ENCODE measurements at places on chromosomes 4 and X. TPM values are rescaled to one million over a fixed set of nuclear protein-coding genes. Genes with fewer than 3 reads are reported as not detected.

DNA sequence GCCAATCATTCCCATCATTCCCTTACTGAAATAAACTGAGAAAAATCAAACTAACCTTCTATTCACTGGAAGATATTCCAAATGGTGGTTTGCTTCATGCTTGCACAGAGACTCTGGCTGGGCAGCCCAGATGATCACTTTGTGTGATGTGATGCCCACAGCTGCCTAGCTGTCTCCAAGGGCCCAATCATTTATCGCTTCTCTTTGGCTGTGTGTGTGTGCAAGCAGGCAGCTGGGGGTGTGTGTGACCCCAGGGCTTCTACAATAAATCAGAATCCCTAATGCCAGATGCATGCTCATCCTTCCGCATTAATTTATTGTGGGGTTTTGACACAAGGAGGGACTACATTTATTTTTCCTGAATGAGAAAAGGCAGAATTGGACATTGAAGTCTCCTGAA, 140.1 kb upstream of the NDP start:
- DNase-seq = no peak

MUC7 gene
- polyA plus RNA-seq = not detected

ATP2B3 gene
- not detected for polyA plus RNA-seq

GRCh38 chr4:24734511-24734910, 60.9 kb upstream of the SOD3 start:
- no peak for DNase-seq

GRCh38 chrX:45401923-45402322, 201.2 kb upstream of the DIPK2B start:
- no peak for DNase-seq

GRCh38 chr4:159003420-159004253, 99.2 kb upstream of the RAPGEF2 start:
- DNase-seq = no peak

DNA sequence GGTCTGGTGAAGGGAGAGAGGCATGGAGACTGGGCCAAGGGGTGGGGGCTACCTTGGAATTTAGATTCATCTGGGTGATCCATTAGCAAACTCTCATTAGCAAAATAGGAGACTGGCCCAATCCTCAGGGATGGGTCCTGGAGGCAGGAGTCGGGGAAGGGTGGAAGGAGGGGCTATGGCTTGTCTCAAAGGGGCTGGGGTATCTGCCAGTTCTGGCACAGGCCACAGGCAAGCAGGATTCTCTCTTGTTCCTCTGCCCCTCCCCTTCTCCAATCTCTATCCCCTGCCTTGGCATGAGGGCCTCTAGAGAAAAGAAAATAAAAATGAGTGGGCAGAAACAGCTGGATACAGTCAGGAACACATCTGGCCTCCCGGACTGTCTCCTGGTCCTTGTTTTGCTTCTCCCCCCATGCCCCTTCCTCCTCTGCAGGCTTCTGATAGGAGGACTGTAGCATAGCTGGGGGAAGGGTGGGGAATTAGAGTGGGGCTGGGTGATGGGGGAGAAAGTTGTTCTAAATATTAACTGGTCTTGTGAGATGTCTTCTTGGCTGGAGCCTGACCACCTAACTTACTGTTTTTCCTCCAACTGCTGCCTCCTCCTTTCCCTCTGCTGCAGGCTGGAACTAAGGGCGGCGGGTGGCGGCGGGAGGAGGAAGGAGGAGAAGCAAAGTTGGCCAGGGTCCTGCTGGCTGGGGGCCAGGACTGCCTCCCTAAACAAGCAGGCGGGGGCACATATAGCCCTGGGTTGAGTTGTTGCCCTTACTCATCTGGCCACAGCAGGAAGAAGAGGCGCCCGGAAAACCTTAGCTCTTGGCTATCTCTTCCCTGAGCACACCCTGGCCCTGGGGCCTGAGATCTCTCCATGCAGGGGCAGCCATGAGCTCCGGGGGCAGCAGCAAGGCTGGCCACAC, 53.3 kb upstream of the LAS1L start:
- DNase-seq = no peak

GAGE12H gene
- not detected for polyA plus RNA-seq

DNA sequence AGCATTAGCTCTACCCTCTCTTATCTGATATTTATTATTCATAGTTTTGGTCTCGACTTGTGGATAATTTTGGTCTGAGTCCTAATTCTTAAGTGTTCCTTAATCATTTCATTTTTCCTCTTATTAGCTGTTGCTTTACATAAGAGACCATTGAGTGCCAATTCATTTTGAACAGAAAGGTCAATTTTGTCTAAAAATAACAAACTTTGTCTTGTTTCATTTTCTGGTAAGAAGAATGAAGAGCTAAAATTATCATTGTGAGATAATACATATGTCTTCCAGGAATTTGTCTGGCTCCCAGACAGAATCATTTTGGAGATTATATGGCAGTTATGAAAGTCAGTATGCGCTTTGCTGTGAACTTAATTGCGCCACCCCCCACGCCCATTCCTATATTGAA, 1471.8 kb downstream of the PCDH7 start:
- no peak for DNase-seq

GRIA2 gene
- polyA plus RNA-seq = not detected

PNMA5 gene
- not detected for polyA plus RNA-seq

FABP2 gene
- polyA plus RNA-seq = not detected

- DNase-seq = no peak
Observed at GRCh38 chrX:112051576-112051975, 31.0 kb downstream of the TRPC5 start.

YY2 gene
- 0.48 TPM for polyA plus RNA-seq

DNA sequence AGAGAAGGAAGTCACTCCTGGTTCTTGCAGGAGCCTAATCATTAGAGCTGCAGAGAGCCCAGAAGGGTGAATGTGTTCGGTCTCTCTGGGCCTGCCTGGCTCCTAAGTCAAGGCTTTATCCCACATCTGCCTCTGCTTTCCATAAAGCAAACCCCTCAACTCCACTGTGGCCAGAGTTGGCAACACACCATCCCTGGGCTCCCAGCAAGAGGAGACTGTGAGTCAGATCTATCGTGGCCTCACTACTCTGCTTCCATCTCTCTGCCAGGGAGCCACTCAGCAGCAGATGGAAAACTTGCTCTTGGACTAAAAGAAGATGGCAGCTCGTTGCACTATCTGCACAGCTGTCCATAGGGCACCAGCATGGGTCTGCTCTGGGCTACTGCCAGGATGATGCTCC, 348.2 kb downstream of the FBXW7 start:
- DNase-seq = no peak

GRCh38 chr4:32207456-32207855, 1487.3 kb downstream of the PCDH7 start:
- no peak for DNase-seq

GYPB gene
- not detected for polyA plus RNA-seq

- no peak for DNase-seq
Observed at GRCh38 chr4:186953599-186954260, 230.1 kb upstream of the FAT1 start.

DNA sequence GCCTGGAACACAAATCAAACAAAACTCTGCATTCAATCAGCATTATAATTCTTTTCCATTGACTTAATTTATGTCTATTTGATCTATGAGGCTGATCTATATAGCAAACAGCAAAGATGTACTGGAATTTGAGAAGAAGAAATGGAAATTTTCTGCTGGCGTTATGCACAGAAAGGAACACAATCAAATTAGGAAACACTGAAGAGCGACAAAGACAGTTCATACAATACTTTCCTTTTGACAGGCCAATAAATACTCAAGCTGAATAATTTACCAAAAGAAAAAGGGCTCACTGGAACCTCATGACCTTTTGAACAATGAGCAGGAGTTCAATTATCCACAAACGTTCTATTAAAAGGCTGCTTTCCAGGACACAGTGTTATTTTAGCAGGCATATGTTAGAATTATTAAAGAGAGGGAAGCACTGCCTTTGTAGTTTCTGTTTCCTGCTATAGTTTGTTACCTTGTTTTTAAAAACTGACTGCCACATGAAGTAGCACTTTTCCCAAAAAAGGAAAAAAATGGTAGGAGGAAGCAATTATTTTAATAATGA, 8.1 kb downstream of the PDHA2 start:
- DNase-seq = no peak

DNA sequence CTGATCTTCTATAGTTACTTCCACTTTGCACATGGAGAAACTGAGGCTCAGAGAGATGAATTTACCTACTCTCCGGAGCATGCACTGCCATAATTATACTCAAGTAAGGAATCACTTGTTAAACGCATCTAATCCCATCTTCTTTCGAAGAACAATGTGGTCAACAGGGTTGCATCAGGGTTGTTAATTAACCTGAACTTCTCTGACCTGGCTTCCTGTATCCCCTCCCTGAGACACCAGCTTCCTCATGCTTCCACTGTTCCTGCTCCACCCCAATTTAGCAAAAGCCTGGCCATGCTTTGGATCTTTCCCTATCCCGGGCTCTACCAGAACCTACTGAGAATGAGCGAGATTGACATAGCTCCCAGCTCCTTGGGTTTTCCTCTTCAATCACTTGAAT, 136.7 kb downstream of the SMIM20 start:
- DNase-seq = no peak

P2RY4 gene
- not detected for polyA plus RNA-seq

KLHL4 gene
- 0.51 TPM for polyA plus RNA-seq

DNA sequence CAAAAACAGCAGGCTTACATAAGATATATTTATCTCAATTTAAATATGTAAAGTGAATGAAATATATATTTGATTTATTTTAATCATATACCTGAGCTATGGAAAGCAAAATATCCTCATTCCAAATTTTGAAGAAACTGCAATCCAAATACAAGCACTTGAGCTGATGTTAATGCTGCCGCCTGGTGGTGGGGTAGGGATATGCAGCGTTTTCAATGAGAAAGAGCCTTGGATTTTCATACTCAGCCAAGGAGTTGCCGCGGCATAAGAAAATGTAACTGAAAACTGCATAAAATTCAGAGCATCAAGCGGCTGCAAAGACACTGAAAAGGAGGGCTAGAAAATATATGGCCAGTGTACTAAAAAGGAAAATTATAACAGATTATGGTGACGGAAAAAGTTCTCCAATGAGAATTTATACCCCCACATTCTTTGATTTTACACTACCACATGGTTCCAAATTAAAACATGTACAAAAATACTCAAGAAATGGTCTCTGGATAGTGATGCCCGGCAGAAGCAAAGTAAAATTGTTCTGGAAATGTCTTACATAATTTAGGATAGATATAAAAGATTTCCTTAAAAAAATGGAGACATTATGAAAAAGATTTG, 660.3 kb upstream of the PITX2 start:
- DNase-seq = no peak

- DNase-seq = no peak
Observed at GRCh38 chr4:96186593-96186992, 346.7 kb downstream of the PDHA2 start.

DNA sequence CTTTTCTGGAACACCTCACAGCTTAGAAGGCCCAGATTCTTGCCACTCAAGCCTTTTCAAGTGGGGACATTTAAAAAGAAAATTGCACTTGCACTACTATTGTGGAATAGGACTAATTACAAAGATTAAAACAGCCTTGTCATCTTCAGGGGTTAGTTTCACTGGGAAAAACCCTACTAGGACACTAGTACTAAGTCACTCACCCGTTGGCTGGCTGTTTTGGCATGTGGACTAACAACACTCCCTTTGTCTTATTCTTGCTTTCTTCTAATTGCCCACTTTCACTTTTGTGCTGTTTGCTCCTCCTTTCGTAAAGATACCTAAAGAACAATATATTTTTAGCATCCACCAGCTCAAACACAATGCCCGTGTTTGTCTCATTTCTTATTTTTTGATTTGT, 200.9 kb upstream of the MID1 start:
- DNase-seq = no peak

- no peak for DNase-seq
Observed at GRCh38 chr4:6493658-6494304, 21.4 kb upstream of the PPP2R2C start.

DRD5 gene
- polyA plus RNA-seq = not detected

DNA sequence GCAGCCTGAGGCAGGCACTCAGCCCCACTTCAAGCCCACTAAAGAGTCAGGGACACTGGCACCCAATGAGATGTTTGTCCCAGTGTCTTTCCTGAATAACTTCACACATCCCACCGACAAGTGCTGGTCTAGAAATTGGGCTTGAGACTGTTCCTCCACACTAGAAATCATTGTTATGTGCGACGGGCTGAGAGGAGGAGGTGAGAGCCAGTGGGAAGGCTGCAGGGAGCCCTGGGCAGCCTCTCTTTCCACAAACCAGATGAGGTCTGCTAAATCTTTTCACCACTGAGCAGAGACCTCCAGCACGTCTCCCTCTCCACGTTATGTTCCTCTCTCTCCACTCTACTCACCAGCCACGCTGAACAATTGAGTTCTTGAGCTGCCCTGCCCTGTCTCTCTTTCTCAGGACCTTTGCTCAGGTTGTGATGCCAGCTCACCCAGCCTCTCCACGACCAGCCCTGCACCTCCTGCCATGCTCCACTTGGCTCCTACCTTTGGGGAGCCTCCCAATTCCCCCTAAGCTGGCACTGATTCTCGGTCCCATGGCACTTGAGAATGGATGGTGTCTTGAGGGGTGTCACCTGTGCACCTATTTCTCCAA, 8.4 kb downstream of the SCD5 start:
- no peak for DNase-seq

MSL3 gene
- polyA plus RNA-seq = 47.8 TPM

GRCh38 chr4:169815606-169816005, 57.9 kb upstream of the HPF1 start:
- DNase-seq = no peak

DNA sequence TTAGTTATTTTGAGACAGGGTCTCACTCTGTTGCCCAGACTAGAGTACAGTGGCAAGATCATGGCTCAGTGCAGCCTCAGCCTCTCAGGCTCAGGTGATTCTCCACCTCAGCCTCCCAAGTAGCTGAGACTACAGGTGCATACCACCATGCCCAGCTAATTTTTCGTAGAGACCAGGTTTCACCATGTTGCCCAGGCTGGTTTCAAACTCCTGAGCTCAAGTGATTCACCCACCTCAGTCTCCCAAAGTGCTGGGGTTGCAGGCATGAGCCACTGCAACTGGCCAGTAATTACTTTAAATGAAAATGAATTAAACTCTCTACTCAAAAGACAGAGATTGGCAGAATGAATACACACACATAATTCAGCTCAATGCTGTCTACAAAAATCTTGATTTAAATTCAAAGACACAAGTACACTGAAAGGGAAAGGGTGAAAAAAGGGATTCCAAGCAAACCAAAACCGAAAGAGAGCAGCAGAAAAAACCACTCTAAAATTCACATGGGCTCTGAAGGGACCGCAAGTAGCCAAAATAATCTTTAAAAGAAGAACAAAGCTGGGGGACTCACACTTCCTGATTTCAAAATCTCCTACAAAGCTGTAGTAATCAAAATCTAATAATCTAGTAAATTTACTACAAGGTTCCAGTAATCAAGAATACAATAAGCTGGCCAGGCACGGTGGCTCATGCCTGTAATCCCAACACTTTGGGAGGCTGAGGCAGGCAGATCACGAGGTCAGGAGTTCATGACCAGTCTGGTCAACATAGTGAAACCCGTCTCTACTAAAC, 11.8 kb upstream of the SPON2 start:
- peak; percentile 67 for DNase-seq

DNA sequence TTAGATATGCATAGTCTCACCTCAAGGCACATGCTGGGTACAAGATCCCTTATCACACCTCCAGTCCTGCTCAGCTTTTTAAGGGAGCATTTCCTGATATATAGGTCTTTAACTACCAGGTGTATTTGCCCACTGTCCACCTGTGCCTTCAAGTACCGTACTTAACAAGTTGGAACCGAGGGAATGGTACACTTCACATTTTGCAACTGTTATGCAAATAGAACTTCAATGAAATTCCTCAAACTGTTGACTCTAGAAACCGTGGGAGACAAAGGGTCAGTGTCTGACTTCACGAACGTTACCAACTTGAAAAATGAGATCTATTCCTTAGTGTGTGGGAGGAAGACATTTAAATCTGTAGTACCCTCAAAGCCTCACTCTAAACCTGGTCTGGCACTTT, 5.2 kb downstream of the TRIM2 start:
- DNase-seq = no peak

CC2D2A gene
- 0.64 TPM for polyA plus RNA-seq

GAGE2A gene
- not detected for polyA plus RNA-seq

All from immature natural killer cell (primary cell).